ENCODE measurements at places on chromosomes 3 and 15.

- DNase-seq, result peak; percentile 57
Observed at GRCh38 chr15:45134682-45135604, 5.1 kb downstream of the DUOX1 start.

DNA sequence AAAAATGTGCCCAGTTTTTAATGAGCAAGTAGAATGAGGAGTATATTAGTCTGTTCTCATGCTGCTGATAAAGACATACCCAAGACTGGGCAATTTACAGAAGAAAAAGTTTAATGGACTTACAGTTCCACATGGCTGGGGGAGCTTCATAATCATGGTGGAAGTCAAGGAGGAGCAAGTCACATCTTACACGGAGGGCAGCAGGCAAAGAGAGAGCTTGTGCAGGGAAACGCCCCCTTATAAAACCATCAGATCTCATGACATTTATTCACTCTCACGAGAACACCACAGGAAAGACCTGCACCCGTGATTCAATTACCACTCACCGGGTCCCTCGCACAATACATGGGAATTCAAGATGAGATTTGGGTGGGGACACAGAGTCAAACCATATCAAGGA, 111.7 kb upstream of the CNTN6 start:
- no peak for DNase-seq

- no peak for DNase-seq
Observed at GRCh38 chr3:140023616-140024530, 88.9 kb downstream of the CLSTN2 start.

DNA sequence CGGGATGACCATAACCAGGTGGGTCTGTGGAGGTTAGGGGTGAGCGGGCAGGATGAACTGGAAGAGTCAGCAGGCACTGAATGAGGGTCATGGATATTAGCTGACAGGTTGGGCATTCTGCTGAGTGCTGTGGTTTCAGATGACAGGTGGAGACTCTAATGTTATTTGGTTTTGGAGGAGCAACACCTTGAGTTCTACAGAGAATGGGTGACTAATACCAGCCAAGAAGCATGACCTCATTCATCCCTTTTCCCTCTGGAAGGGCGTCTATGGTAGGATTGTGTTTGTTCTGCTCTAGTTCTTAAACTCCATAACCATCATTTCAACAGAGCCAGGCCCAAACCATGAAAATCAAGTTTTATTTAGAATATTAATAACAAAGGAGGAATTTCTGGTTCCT, 550.7 kb upstream of the LMCD1 start:
- no peak for DNase-seq

- DNase-seq, result no peak
Observed at GRCh38 chr3:10602769-10603768, 97.7 kb upstream of the ATP2B2 start.

DNA sequence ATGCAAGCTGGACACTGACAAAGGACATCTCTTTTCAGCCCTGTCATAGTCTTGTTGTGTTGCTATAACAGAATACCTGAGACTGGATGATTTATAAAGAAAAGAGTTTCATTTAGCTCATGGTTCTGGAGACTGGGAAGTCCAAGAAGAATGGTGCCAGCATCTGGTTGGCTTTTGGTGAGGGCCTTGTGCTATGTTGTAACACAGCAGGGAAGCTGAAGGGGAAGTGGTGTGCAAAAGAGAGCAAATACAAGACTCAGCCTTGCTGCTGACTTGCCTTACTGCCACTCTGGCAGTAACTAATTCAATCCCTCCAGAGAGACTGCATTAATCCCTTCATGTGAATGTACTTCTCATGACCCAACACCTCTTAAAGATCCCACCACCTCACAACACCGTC, 356.3 kb upstream of the PROK2 start:
- no peak for DNase-seq

All from right kidney (tissue), 9 donors.